Posterior cingulate gyrus (tissue), 11 donors: ENCODE measurements at places on chromosomes 13 and 19.

DNA sequence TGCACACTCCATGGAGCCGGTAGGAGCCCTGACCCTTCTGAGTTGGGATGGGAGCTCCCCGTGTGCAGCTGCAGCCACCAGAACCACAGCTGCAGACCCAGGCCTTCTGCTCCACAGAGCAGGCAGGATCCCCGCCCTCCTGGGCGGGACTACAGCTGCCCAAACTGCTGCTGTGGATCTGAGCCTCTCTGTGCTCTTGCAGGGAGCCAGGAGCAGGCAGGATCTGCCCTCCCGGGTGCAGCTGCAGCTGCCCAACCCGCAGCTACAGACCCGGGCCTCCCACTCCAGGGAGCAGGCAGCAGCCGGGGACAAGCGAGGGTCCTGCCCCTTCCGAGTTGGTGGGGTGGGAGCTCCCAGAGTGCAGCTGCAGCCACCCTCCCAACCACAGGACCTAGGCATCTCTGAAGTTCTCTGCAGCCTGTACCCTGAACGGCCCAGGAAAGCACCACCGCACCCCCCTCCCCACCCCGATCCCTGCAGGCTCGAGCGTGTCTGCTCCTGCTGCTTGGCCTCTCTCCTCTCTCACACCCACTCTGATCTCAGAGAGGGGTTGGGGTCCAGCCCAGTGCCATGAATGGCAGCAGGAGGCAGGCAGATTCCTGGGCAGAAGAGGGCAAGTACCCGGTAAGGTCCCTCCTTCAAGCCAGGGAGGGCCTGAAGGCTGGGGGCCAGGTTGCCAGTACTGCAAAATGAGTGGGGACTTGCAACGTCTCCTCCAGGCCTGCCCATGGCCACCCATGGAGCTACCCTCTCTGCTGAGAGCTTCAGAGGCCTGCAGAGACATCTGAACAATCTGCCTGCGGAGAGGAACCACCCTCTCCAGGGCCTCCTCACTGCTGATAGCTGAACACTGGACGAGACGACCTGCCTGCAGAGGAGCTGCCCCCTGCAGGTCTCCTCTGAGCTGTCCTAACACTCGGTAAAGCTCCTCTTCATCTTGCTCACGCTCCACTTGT is 16.4 kb upstream of the EMP3 start:
- DNase-seq, result no peak

- no peak for DNase-seq
Observed at GRCh38 chr13:44651209-44651608, 75.1 kb upstream of the TSC22D1 start.

DNA sequence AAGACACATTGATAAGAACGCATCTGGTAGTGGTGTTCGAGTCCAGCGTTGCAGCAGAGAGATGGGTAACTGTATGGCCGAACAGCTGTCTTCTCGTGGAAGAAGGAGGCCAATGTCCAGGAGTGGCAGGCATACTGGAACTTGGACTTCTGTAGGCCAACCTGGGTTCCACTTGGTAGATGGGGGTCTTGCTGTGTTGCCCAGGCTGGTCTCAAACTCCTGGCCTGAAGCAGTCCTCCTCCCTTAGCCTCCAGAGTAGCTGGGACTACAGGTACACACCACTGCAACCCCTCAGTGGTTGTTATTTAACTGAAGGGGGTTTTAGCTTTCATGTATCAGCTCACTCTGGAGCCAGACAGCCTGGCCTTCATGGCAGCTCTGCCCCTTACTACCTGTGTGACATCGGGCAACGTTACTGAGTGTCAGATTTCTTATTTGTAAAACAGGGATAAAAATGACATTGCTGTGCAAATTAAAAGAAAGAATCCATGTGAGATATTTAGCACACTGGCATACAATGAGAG is 2.4 kb upstream of the UQCRFS1 start:
- no peak for DNase-seq

DNA sequence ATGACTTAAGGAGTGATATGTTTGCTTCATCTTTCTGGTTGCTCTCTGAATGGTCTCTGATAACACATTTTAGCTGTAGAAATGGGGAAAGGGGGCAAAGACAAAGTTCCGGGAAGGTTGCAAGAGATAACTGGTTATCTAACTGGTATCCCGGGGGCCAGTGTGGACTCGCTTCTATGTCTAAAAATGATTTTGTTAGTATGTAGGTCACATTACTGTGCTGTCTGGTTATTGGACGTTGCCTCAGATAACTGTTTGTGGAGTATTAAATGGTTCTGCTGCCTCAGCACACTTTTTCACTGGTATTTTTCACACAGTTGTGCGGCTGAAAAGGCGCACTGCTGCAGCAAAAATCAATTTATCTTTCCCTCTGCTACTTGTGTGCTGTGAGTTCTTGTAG is 63.0 kb upstream of the ZNF536 start:
- no peak for DNase-seq

GRCh38 chr19:48121909-48122371 is 11.3 kb upstream of the PLA2G4C start:
- no peak for DNase-seq

GRCh38 chr19:54279406-54279962 is 1.4 kb downstream of the LILRB2 start:
- no peak for DNase-seq

DNA sequence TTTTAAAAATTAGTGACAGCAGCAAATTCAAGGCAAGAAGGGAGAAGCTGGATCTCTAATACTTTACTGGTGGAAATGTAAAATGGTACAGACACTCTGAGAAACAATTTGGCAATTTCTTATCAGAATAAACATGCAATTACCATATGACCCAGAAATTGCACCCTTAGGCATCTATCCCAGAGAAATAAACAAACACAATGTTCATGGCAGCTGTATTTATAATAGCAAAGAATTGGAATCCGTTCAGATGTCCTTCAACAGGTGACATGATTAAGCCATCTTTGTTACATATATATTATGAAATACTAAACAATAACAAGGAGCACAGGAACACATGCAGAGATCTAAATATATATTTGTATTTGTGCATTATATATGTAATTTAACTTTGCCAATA is 756.5 kb downstream of the SLITRK1 start:
- DNase-seq, result no peak

DNA sequence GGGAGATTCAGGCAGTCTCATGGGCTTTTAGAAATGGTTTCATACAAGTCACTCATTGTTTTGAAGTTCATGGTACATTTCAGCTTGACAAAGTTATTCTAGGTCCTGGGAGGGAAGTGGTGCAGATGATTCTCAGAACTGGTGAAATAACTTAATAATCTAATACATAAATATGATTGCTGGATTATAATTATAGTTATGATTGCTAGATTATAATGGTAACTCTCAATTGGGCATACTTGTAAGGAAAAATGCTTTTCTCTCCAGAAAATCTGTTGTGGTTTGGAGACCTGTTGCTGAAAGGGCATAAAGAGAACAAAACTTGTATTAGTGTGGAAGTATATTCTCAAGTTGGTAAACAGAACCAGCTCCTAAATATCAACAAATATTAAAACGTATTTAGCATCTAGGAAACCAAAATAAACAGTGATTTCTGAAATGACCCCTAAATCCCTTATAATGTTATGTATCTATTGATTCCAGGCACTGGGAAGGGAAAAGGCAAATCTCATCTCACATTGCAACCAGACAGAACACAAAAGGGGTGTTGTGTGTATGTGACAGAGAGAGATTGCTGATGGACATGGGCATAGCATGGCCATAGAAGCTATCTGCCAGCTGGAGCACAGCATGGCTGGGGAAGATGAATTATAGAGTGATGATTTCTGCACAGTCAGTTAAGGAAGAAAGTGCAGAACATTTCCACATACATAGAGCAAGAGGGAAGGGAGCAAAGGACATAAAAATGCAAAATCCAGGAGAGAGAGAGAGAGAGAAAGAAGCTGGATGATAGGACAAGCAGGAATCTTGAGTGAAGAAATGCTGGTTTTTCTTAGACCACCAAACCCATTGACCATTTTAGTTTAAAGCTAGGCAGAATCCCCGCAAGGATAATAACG is 87.1 kb upstream of the FRY start:
- no peak for DNase-seq

DNA sequence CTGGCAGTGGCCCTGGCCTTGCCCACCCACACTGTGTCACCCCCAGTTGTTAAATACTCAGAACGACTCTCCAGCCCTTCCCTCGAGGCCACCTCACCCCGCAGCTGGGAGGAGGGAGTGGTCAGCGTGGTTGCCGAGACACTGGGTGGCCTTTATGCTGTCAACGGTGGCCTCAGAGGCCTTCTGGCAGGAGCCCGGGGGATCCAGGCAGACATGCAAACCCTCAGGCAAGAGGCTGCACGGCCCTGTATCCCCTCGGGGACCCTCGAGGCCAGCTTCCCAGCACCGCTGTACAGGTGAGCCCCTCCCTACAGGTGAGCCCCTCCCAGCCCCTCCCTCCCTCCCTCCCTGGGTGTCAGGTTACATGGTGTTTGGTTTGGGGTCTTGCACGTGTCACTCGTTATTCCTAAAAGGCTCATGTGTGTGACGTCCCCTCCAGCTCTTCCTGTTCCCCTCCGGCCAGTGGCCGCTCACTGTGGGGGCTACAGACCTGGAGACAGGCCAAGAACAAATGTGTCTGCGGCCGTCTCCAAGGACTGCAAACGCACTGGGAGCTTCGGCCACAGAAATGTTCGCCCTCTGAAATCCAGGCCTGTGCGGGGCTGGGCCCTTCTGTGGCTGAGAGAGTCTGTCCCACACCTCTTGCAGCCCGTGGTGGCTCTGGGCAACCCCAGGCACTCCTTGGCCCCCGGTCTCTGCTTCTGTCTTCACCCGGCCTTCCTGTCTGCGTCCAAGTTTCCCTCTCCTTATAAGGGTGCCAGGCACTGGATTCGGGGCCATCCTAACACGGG is at the start of gene TEKTIP1:
TEKTIP1 (plus strand) TSS at position 210 of the 791 bp plus-strand sequence; CDS start at position 214, 4 bp downstream.
- DNase-seq, result no peak

- no peak for DNase-seq
Observed at GRCh38 chr13:66951426-66951825, 278.7 kb downstream of the PCDH9 start.

GRCh38 chr19:16285769-16286498 is 38.7 kb upstream of the KLF2 start:
- peak; percentile 41 for DNase-seq

DNA sequence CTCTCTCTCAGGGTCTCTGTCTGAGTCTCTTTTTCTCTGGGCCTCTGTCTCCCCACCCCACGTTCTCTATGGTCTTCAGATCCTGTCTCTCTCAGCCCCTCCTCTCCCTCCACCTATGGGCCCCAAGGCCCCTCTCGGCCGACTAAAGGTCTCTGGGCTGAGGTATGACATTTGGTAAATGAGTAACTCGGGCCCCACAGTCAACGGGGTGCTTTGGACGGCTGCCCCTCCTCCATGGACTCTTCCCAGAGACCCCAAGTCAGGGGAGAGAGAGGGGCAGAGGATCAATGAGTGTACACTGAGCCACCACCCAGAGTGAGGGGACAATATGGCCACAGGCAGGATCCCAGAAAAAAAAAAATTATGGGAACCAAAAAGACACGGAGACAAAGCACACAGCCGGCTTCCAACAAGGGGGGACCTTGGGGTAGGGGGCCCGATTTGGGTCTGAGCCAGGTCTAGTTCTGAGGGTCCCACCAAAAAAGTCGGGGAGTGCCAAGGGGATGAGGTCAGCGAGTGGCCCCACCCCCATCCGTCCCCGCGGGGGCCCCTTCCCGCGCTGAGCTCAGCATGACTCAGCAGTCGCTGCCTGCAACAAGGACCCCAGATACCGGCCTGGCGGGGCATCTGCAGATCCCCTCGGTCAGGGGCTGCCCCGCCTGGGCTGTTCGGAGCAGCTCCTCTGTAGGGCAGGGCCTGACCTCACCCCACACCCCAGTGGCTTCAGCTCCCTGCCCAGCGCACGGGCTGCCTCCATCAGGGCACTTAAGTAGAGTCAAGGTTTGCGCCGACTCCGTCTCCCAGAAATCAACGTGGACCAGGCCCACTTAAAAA is 1.5 kb upstream of the FTL start:
- DNase-seq, result peak; percentile 76

DNA sequence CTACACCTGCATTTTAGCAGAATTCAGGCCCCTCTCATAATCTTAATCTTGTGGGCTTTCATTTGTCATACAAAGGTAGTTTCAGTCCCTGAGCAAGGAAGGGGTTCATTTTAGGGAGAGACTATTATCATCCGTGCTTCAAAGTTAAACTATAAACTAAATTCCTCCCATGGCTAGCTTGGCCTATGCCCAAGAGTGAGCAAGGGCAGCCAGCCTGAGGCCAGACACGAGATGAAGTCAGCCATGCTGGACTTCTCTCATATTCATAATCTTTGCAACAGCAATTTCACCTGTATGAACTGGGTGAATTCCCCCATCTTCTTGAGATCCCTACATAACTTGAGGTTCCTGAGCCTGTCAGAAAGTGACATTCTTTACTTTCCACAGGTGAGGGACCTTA is 13.0 kb downstream of the ERICH4 start:
- DNase-seq, result no peak

DNA sequence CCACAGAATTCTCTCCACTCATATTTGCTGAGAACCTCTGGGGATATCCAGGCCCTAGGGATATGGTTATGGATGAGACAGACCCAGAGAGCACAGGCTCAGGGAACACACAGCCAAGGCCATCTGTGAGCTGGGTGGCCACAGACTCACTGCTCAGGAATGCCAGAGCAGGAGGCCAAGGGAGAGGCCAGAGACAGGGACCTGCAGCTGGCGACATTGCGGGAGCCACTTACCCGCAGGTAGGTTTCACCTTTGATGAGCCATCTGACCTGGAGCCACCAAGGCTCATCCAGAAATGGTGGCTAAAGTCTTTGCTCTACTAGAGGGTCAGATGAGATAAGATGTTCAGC is 29.4 kb downstream of the CCNE1 start:
- DNase-seq, result no peak

GRCh38 chr19:54600212-54600611 is 6.8 kb downstream of the LILRA1 start:
- DNase-seq, result no peak

GRCh38 chr13:99322297-99323103 is 15.3 kb upstream of the GPR183 start:
- DNase-seq, result no peak

- DNase-seq, result peak; percentile 32
Observed at GRCh38 chr19:18167975-18168645, 5.5 kb upstream of the IFI30 start.

GRCh38 chr19:46205183-46205984 is 24.2 kb upstream of the IGFL1 start:
- DNase-seq, result no peak

DNA sequence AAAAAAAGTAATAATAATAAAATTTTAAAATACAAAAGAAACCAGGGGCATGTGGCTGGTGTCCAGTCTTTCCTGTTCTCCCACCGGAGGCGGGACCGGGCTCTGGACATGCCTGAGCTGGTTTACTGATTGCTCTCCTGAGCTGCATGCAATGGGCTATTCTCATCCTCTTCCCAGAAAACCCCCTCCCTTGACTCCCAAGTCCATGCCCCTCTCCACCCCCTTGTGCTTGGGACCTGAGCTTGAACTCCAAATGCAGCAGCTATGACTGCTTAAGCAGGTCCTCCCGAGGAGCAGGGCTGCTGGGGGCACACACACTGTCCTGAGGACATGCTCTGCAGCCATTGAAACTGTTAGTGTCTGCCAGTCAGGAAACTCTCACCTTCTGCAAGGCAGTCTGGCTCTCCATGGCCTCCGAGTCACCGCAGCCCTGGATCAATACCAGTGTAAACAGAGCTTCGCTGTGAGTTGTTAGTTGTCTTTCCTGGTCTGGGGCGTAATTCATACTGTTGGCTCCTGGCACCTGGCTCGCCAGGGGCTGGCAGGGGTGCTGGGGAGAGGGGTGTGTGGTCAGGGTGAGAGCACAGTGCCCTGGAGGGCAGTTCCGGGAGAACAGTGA is 41.6 kb upstream of the CHST8 start:
- DNase-seq, result no peak
